ENCODE measurements at places on chromosomes 1 and 21.
A peak's percentile ranks its signal among the peaks of the same experiment; 100 is the strongest.

- no peak for DNase-seq
These were observed 134.5 kb downstream of the VAV3 start for GRCh38 chr1:107830526-107830925.

DNA sequence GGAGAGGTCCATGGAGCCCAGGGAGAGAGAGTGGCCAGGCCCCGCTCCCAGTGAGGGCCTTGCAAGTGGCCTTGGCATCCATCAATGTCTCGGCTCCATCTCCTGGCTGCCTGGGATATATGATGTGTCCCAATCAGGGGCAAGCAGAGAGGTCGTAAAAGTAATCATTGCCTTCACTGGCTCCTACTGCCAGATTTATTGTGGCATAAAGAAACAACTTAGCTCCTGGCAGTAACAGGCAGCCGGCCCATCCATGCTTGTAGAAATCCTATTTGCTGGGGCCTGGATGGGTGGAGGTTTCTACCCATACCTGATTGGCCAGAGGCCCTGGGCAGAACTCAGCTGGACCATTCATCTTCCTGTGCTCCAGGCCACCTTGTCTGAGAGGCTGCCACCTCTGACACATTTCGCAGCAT is 272.6 kb downstream of the MATN1 start:
- no peak for DNase-seq

DNA sequence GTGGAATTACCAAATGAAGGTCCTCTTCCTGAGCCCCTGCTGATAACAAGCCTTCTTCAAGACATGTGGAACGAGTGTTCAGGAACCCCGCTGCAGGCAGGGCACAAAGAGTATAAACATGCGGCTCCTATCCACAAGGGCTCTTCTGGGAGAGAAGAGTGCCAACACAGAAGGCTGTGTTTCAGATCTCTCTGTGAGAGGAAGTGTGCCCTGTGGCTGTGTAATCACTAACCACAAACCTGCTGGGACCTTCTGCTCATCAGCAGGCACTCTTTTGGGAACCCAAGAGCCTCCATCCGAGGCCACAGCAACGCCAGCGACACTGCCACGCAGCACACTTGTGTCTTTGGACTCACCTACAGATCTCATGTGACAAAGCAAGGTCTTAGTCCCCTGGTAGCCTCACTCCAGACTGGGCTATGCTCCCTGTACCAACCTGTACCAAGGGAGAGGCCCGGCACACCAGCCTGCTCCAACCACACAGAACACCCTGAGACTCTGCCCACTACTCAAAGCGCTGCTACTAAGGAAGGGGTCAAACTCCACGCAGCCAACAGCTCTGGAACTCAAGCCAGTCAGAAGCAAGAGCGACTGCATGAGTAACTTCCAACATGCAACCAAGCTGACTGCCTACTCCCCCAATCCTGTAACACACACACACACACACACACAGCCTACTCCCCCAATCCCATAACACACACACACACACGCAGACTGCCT is 7.8 kb downstream of the PTTG1IP start:
- DNase-seq = peak; percentile 29

DNA sequence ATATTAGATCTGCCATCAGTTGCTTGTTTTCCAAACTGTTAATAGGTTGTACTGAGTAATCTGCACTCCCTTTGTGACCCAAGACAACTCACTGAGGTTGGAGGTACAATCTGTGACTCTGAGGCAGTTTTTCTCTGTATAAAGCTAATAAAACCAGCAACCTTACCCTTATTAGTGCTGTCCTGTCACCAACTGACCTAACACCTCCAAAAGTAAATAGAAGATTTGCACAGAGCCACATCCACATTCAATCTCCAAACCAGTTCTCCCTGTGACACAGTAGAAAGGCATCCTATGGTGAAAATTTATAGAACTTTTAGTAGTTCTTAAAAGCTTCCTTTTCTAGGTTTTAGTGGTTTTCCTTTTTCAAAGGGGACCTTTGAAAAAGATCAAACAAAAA is 140.4 kb upstream of the ADGRL2 start:
- no peak for DNase-seq

- no peak for DNase-seq
These were observed 33.0 kb downstream of the CACHD1 start for GRCh38 chr1:64502931-64503330.

DNA sequence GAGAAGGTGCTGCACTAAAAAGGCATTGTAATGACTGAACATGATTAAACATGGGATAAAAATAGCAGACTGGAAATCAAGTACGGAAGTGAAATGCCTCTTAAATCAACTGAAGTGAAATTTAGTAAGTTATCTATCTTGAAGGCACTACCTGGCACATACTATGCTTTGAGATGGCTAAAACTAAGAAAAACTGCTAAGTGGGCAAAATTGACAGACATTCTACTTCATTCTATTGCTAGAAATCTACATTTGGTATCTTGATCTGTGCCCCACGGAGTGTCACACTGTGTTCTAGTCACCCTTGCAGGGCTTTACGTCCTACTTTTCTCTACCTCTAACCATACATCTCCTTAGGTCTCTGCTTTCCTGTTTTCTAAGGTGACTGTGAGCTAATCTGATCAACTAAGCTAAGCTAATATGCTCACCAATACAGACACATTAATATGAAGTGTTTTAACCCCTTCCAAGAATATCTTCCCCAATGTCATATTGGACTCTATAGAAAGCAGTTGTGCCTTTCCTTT is 4.1 kb downstream of the PDC start:
- DNase-seq = no peak

DNA sequence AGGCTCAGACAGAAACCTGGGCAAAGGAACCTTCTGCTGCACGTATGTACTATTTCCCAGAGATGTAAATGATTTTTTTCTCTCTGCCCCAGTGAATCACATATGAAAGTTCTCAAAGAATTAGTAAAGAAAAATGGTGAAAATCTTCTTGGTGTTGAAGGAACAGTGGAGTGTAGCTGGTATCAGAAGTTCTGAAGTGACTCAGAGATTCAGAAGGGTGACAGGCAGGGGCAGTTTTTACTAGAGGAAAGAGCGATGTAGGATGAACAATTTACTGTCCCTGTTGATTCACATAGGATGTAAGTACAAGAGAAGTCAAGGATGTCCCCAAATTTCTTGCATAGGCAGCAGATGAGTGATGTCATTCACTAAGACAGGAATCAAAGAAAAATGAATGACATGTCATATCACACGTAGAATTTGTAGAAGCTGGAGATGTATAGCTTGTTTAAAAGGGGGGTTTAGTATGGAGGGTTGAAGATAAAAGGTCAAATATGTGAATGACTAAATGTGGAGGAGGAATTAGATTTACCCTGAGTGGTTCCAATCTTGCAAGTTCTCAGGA is 26.4 kb downstream of the WLS start:
- no peak for DNase-seq

GRCh38 chr1:247347477-247348222 is 16.0 kb upstream of the ZNF496 start:
- peak; percentile 28 for DNase-seq

DNA sequence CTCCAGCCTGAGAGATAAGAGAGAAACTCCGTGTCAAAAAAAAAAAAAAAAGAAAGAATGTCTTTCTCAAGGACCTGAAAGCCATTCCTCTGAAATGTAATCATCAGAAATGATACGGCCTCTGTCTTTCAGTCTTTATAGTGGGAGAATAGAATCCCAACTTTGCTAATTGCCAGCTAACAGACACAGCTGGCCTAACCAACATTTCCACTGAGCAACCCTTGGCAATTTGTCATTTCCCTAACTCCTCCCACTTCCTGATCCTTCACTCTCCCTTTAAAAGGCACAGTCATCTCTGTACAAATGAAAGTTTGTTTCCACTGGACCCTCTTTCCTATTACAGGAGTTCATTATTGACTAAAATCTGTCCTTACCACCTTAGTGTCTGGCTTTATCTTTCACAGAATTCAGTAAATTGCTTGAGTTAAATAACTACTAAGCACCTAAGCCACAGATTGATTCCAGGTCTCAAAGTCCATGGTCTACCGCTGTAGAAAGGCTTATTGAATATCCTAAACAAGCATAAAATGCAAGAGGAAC is 4.3 kb upstream of the CBR1 start:
- DNase-seq = no peak

GRCh38 chr1:70427976-70428375 is 16.9 kb downstream of the CTH start:
- no peak for DNase-seq

GRCh38 chr1:71921935-71922559 is 360.3 kb downstream of the NEGR1 start:
- no peak for DNase-seq

GRCh38 chr1:36207339-36207738 is 16.9 kb upstream of the THRAP3 start:
- no peak for DNase-seq

- DNase-seq = no peak
These were observed 19.4 kb downstream of the HSD11B1 start for GRCh38 chr1:209723756-209724693.

Data from erythroblast (primary cell).